Activated CD4-positive, alpha-beta T cell treated with anti-CD3 and anti-CD28 coated beads, Interleukin-2, amount 50 U/mL, for 48 hours (primary cell): ENCODE measurements at places on chromosomes 4 and X.

DNA sequence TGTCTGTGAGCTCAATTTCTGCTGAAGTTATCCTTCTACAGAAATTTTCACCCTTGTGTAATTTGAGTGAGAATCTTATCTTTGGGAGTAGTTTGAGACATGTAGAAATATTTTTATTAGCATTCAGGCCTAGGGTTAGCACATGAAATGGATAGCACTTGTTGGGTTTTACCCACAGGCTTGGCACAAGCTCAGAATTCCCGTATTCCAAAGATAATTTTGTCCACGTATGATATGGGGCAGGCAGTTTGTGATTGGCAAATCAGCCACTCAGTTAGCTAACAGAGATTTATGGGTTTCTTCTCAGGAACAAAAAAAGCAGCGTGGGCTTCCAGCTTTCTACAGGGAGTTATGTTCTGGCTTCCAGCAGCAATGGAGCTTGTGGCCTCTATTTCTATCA is 117.9 kb upstream of the DCAF8L1 start:
- no peak for DNase-seq

DNA sequence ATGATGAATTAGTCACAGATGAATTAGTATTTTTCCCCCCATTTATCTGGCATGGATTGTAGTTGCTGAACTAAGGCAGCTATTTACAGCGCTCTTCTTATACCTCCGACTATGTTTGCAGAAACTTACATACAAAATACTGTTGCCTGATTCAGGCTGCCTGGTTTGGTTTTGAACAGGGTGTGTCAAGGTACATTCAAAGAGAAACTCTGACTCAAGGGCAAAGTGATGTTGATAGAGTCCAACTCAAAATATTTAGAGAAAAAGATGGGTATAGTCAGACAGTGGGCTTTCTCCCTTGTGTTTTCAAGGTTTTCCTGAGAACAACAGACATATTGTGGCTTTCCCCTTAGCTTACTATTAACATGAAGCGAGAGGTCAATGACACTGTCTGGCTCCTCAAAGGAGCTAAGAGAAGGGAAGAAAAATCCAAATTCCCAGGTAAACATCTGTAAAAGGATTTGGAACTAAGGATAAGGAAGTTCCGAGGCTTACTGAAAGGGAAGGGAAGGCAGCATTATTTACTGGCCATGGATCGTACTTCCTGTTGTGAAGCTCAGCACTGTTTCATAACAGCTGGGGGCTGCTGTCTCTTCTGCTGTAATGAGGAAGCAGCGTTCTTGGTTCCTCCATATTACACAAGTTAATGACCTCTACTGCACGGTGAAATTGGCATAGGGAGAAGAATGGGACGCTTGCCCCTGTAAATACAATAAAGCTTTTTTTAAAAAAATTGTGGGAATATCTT is 30.9 kb downstream of the FAM9C start:
- no peak for DNase-seq

GRCh38 chr4:112003231-112003907 is 141.9 kb upstream of the FAM241A start:
- DNase-seq: no peak

DNA sequence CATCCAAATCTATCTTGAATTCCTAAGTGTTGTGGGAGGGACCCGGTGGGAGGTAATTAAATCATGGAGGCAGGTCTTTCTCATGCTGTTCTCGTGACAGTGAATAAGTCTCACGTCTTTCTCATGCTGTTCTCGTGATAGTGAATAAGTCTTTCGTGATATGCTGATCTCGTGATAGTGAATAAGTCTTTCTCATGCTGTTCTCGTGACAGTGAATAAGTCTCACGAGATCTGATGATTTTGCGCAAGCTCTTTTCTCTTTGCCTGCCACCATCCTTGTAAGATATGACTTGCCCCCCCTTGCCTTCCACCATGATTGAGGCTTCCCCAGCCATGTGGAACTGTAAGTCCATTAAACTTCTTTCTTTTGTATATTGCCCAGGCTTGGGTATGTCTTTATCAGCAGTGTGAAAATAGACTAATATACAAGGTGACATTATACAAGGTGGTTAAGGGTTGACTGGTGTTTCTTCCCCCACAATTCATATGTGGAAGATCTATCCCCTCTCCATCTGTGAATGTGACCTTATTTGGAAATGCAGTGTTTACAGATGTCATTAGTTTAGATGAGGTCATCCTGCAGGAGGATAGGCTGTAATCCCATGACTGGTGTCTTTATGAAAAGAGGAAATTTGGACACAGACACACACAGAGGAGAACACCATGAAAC is 27.6 kb downstream of the ARSD start:
- DNase-seq: no peak

- peak; percentile 91 for DNase-seq
Observed at GRCh38 chrX:30652527-30653414, 452 bp upstream of the GK start.

DNA sequence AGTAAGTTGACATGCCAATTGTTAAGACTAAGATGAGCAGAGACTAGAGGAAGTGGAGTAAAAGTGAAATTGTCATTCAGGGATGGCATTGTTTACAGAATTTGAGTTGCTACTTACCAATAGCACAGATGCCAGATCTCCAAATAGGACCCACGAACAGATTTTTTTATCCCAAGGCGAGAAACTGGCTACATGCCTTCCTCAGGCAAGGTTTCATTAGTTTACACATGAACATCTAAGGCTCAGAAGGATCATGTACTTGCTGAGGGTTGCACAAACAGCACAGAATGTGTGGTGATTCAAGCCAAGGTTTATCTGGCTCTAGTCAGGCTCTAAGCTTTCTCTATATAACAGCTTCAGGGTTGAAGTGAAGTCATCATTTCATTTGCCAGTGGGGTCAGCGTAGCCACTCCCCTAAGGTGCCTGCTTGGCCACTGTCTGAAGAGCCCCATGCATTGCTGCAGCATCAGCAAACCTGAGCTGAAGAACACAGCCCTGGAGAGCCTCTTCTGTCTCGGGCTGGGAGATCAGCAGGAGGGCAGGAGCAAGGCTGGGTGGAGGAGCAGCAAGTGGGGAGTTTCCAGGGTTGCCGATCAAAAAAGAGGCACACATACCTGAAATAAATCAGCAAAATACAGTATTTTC is 193.0 kb upstream of the LCORL start:
- DNase-seq: no peak

DNA sequence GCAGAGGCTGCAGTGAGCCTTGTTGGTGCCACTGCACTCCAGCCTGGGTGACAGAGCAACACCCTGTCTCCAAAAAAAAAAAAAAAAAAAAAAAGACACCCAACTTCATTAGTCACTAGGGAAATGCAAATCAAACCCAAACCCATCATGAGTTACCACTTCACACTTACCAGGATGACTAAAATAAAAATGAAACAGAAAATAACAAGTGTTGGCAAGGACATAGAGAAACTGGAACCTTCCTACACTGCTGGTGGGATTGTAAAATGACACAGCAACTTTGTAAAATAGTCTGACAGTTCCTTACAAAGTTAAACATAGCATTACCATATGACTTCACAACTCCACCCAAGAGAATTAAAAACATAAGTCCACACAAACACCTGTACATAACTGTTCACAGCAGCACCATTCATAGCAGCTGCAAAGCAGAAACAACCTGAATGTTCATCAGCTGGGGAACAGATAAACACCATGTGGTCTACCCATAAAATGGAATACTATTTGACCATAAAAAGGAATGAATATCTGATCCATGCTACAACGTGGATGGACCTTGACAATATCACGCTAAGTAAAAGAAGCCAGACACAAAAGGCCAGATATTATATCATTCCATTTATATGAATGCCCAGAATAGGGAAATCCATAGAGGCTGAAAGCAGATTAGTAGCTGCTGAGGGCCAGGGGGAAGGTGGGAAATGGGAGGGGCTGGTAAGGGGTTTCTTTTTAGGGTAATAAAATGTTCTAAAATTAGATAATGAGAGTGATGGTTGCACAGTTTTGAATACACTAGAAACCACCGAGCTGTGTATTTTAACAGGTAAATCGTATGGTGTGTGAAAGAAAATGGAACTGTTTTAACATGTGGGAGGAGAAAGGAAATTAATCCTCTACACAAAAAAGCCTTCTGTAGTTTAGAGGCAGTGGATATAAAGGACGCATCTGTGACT is 18.3 kb downstream of the CD99L2 start:
- no peak for DNase-seq

DNA sequence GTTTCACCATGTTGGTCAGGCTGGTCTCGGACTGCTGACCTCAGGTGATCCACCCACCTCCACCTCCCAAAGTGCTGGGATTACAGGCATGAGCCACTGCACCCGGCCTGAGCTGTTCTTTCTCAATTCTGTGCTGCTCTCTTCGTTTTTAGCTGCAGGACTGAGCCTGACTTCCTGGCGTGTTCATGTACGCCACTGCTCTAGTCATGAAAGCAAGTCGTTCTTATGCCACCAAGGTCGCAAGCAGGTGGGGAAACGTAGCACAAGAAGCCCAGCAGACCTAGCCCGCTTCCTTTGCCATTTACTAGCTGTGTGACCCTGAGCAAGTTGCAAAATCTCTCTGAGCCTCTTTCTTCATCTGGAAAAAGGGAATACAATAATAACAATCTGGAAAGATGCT is 43.4 kb downstream of the MED28 start:
- DNase-seq: no peak
